Suppressor macrophage treated with lipopolysaccharide for 4 hours (primary cell): ENCODE measurements at places on chromosomes 6 and 20.

- no peak for DNase-seq
These were observed 87.8 kb downstream of the BMP6 start for GRCh38 chr6:7813704-7814103.

GRCh38 chr20:10076126-10077080 lies 41.6 kb downstream of the ANKEF1 start:
- no peak for DNase-seq

GRCh38 chr6:115821798-115822197 lies 238.9 kb downstream of the FRK start:
- no peak for DNase-seq

DNA sequence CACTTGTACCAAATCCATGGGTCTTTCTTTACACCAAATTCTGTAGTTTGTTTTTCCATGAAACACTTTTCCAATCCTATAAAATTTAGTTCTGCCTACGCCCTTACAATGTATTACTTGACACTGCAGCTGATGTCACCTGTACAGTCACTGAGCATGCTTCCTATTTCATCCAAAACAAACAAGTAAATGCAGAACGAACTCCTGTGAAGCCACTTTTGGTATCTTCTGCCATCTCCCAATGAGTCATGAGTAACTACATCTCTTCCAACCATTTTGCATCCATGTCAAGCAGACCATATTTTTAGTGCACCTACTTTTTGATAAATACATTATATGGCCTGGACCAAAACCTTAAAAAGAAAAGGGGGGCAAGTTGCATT lies 42.4 kb downstream of the HDDC2 start:
- peak; percentile 57 for DNase-seq

DNA sequence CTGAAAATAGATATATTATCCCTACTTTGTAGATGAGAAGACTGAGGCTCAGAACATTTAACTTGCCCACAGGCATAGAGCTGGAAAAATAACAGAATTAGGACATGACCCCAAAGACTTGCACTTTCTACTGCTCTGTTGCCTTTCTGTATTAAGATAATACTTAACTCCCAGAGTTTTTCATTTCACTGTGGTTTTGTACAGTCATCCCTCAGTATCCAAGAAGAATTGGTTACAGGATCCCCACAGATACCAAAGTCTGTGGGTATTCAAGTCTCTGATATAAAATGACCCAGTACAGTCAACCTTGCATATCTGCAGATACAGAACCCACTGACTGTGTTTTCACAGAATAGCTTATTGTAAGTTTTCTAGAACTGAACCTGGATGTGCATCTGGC lies 16.8 kb downstream of the MRS2 start:
- no peak for DNase-seq

DNA sequence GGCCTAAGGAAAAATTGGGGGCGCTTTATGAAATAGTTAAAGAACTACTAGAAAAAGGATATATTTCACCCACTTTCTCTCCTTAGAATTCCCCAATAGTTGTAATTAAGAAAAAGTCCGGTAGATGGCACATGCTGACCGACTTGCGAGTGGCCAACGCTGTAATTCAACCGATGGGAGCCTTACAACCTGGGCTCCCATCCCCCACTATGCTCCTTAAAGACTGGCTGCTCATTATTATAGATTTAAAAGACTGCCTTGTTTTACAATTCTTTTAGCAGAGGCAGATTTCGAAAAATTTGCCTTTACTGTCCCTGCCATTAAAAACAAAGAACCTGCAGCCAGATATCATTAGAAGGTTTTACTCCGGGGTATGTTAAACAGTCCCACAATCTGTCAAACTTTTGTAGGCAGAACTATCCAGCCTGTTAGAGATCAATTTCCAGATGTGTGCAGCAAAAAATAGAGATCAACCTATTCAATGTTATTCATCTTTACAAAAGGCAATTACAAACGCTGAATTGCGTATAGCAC lies 58.5 kb upstream of the PRSS16 start:
- peak; percentile 81 for DNase-seq
